ENCODE measurements at places on chromosomes 5 and 9. TPM values are rescaled to one million over a fixed set of nuclear protein-coding genes. Genes with fewer than 3 reads are reported as not detected.

FCN2 gene
- total RNA-seq = not detected

ARL14EPL gene
- 1.7 TPM for total RNA-seq

GMCL2 gene
- total RNA-seq = not detected

TNFSF15 gene
- total RNA-seq = not detected

LAMC3 gene
- 0.54 TPM for total RNA-seq

IL13 gene
- not detected for total RNA-seq

PDE6A gene
- total RNA-seq = not detected

CNTNAP3 gene
- total RNA-seq = 31.8 TPM

SLC6A19 gene
- not detected for total RNA-seq

FBXW11 gene
- total RNA-seq = 77.8 TPM

MFAP3 gene
- 73.7 TPM for total RNA-seq

DBH gene
- not detected for total RNA-seq

PFN3 gene
- total RNA-seq = not detected

Data from thoracic aorta (tissue), 2 donors.